Uterus (tissue), 4 donors: ENCODE measurements at places on chromosomes 5 and 9. TPM values are rescaled to one million over a fixed set of nuclear protein-coding genes. Genes with fewer than 3 reads are reported as not detected.

DNA sequence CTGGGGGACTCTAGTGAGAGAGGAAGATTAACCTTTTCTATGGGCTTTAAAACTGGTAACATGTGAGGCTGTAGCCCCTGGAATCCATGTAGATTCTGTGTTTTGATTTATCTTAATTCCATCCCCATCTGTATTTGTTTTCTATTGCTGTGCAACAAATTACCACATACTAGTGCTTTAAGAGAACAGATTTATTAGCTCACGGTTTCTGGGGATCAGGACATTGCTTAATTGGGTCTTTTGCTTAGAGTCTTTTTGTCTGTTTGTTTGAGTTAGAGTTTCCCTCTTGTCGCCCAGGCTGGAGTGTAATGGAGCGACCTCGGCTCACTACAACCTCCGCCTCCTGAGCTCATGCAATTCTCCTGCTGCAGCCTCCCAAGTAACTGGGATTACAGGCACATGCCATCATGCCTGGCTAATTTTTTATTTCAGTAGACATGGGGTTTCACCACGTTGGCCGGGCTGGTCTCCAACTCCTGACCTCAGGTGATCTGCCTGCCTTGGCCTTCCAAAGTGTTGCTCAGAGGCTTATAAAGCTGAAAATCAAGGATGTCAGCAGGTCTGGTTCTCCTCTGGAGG is 29.9 kb upstream of the GNA14 start:
- DNase-seq: peak; percentile 77

DNA sequence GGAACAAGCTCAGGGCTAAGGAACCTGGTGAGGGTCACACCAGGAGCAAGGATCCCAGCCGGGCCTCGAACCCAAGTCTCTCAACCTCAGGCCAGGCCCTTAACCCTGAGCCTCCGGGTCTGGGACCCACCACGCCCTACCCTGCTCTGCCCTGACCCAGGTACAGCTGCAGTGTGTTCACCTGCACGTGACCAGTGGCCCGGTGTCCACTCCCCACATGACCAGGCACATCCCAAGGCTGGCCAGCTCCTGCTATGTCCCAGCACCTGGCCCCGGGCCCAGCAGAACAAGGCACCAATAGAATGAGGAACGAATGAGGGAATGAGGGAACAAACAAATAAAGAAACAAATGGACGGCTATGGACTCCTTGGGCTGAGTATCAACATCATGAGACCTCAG is 112.0 kb upstream of the SARDH start:
- DNase-seq: no peak

GRCh38 chr9:89493671-89494070 is 4.2 kb downstream of the SEMA4D start:
- no peak for DNase-seq

GRCh38 chr5:135396459-135397055 is 2.5 kb downstream of the MACROH2A1 start:
- DNase-seq: no peak

DNA sequence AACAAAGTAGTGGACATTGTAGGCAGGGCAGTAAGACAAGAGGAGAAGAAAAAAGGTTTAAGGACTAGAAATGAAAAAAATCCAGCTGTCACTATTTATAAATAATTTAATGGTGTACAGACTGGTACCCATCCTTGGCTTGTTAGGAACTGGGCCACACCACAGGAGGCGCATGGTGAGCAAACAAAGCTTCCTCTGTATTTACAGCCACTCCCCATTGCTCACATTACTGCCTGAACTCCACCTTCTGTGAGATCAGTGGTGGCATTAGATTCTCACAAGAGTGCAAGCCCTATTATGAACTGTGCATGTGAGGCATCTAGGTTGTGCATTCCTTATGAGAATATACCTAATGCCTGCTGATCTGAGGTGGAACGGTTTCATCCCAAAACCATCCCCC is 62.6 kb upstream of the DMAC1 start:
- DNase-seq: no peak

DNA sequence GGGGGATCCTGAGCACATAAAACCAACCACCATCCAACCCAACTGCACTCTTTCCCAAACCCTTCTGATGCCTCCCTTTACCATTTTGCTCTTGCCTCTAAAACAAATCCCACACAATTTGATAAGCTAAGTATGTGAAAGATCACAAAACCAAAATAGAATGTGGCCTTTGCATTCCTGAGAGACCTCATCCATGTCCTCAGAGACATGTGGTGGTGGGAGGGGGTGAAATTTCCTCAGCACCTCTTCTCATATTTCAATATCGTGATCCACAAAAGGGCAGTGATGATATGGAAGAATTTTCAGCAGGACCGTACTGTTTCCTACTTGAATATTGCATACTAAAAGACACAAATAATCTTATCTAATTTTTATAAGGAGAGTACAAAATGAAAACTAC is 423.3 kb downstream of the TLE1 start:
- DNase-seq: no peak

GRCh38 chr5:77630114-77630680 is 8.3 kb downstream of the OTP start:
- no peak for DNase-seq

GRCh38 chr9:116589392-116590354 is 97.4 kb upstream of the TRIM32 start:
- no peak for DNase-seq

DNA sequence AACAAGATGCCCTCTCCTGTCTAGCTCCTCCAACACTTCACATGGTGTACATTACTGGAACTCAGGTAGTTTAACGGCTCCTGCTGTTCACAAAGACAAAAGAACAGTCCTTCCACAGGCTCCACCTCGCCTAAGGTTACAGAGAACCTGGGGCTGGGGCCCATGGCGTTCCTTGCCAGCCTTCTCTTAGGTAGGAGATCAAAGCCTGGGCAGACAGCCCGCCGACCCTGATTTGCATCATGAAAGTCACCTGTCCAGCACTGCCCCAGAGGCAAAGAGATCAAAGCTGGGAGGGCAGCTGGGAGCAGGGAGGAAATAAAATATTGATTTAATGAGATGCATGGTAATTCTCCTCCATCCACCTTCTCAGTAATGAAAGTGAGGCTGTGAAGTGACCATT is 115.0 kb upstream of the SLIT3 start:
- no peak for DNase-seq

- DNase-seq: no peak
Observed at GRCh38 chr9:35685506-35685905, 4.2 kb downstream of the TPM2 start.

- no peak for DNase-seq
Observed at GRCh38 chr9:120668399-120668798, 45.9 kb downstream of the MEGF9 start.

The COL27A1 gene
- total RNA-seq: 52.9 TPM

The GOLM1 gene
- 20.0 TPM for total RNA-seq
